Right lung (tissue), 10 donors: ENCODE measurements at places on chromosomes 6 and 20. TPM values are rescaled to one million over a fixed set of nuclear protein-coding genes. Genes with fewer than 3 reads are reported as not detected.

- DNase-seq = no peak
Observed at GRCh38 chr6:9494864-9495263, 920.0 kb downstream of the TFAP2A start.

- DNase-seq = no peak
Observed at GRCh38 chr6:43799551-43800297, 29.7 kb downstream of the VEGFA start.

DNA sequence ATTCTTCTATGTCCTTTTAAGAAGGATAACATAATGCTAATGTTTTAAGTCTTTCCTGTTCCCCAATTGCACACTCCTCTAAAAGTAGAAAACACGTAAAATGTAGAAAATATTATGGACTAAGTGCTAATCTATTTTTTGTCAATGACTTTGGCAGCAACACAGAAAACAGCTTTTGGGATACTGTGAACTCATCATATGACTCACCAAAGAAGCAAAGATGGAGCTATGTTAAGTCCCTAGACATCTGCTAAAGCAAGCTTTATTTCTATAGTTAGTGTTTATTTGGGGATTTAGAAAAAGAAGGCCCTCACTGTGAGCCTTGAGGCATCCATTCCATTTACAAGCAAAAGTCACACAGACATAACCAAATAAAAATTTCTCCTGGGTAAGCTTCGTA, 23.0 kb downstream of the OPN5 start:
- DNase-seq = no peak

DNA sequence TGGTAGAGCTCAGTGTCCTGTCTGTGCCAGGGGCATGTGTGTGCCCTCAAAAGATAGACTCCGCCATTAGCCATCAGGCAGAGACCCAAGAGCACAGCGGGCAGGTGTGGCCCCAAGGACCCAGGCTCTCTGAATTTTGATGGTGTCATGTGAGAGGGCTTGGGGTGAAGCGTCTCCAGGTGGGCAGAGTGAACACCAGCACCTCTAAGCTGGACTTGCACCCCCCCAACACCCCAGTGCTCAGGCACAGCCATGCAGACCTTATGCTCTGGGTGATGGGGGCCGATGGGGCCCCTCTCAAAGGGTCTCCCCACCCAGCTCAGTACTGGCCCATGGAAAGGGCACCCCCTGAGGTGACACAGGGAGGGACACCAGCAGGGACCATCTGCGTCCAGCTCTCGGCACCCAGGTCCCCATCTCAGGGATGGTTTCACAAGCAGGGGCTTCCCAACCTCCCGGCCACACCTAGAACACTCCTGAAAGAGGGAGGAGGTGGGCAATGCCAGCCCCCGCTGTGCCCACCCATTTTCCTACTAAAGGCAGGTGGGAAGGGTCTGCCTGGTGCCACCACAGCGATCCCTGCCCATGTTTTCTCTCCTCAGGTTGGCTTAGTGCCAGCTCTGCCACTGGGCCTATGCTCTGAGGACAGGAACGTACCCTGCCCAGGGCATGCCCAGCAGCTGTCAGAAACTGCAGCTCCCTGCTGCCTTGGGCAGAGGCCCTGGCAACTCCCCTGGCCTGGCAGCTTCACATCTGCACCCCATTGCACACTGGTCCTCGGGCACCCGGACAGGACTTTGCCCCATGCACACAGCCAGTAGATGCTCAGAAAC, 3.5 kb downstream of the CST7 start:
- DNase-seq = no peak

- DNase-seq = no peak
Observed at GRCh38 chr6:124958759-124959354, 3.4 kb upstream of the RNF217 start.

DNA sequence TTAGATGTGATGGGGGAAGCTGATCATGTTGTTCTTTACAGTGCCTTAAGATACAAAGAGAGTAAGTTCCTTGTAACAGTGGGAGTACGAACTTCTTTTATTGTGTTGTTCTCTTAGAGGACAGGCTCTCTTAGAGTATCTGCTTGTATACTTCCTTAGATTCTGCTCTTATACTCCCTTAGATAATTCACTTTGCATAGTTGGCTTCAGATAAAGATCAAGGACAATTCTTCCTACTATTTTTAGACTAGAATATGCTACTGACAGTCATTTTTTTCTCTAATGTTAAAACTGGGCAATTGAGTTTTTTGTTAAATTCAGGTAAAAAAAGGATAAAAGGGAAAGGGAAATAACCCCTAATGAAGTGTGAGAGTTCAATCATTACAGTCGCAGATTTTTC, 138.7 kb downstream of the MYB start:
- no peak for DNase-seq

DNA sequence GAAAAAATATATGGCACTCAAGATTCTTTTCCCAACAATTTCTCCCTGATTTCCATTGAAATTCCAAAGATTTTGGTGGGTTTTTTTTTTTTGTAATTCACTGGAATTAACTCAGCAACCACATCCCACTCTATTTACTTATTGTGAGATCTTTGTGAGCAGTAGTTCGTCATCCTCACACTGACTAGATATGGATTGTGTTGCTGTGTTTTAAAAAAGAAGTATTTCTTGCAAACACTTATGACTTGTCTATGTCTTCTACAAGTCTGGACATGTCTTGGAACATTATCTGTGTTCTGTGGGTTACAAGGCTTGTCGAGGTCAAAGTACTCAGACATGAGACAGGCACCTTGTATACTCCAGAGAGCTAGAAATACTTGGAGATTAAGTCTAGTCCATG, 7.3 kb upstream of the TENT5A start:
- DNase-seq = no peak

GRCh38 chr6:119343167-119343566, 6.4 kb downstream of the MAN1A1 start:
- DNase-seq = no peak

DNA sequence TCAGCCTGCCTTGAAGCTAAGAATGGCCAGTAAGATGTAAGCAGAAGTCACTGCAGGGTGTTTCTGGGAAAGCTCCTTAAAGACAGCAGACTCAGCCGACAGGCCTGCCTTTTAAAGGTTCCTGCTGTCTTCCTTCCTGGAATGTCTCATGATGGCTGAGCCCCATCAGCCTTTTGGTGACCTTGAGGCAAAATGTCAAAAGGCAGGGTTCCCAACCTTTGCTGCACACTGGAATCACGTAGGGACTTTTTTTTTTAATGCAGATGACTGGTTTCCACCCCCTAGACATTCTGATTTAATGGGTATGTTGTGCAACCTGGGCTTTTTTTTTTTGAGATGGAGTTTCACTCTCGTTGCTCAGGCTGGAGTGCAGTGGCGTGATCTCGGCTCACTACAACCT, 11.6 kb downstream of the MDGA1 start:
- no peak for DNase-seq

DNA sequence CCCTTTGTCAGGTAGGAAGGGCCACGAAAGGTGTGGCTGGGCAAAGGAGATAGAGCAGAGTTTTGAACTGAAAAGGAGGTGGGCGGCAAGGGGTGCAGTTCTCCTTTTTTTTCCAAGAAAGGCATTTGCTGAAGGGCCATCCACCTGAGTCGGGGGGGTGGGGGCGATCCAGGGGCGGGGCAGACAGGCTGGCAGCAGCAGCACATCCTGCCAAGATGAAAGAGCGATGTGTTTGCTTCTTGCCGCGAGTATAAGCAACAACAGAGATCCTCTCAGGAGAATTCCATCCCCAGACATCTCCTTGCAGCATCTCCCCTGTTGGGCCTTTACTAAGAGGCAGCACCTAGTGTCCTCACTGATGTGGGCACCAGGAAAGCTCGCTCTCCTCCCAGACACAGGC, 516.5 kb downstream of the CD83 start:
- DNase-seq = no peak

DNA sequence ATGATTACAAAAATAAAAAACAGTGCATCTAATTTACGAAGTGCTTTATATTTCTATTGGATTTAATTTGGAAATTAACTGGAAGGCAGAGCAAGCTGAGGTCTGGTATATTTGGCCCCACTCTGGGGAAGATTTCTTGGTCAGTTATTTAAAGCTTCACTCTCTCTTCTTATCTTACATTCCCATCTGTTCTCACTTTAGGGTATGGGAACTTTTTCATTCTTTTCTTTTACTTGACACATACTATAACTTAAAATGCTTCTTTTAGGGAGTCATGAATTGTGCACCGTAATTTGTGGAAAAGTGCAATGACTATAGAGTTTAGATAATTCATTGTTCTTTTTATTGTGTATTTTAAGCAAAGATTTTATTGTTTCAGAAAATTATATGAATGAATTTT, 170.4 kb downstream of the BCKDHB start:
- no peak for DNase-seq

GRCh38 chr20:62584671-62585460, 57.4 kb upstream of the SLCO4A1 start:
- DNase-seq = no peak

DNA sequence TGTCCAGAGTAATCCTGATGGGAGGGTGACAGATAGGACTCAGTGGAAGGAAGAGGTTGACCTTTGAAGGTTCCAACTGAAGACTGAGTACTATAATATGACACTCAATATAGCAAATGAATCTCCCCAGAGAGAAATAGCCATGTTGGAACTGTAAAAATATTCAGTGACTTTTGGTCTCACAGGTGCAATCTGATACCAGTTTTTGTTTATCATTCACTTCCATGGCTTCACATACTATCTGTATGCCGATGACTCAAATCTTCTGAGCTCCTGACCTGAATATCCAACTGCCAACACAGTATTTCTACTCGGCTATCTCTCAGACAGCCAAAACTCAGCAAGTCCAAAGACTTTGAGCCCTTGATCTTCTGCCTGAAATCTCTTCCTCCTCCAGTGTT, 21.8 kb upstream of the PKHD1 start:
- no peak for DNase-seq

- DNase-seq = no peak
Observed at GRCh38 chr6:47200536-47201334, 109.0 kb downstream of the TNFRSF21 start.

- DNase-seq = no peak
Observed at GRCh38 chr6:37759221-37760144, 60.0 kb upstream of the ZFAND3 start.

GRCh38 chr6:89406141-89406540, 5.9 kb downstream of the RRAGD start:
- no peak for DNase-seq

KCNQ5 gene
- 2.8 TPM for polyA plus RNA-seq

SSTR4 gene
- 0.17 TPM for polyA plus RNA-seq

FLRT3 gene
- 24.1 TPM for polyA plus RNA-seq

AFDN gene
- polyA plus RNA-seq = 319 TPM

FGD2 gene
- 4.2 TPM for polyA plus RNA-seq

CPXM1 gene
- 74.6 TPM for polyA plus RNA-seq

FABP7 gene
- polyA plus RNA-seq = 23.0 TPM

EMILIN3 gene
- polyA plus RNA-seq = 4.1 TPM

CYP39A1 gene
- 8.2 TPM for polyA plus RNA-seq

EFCAB8 gene
- polyA plus RNA-seq = not detected

HLA-DRA gene
- 62.3 TPM for polyA plus RNA-seq

VWA7 gene
- polyA plus RNA-seq = 3.4 TPM
